Lung microvascular endothelial cell (primary cell): ENCODE measurements at places on chromosomes 4 and X.

- no peak for DNase-seq
These were observed 131.5 kb downstream of the JADE1 start for GRCh38 chr4:128940971-128941370.

GRCh38 chr4:31995943-31996901 is 1276.1 kb downstream of the PCDH7 start:
- no peak for DNase-seq

GRCh38 chr4:143362349-143363046 is 25.8 kb downstream of the GAB1 start:
- peak; percentile 19 for DNase-seq

DNA sequence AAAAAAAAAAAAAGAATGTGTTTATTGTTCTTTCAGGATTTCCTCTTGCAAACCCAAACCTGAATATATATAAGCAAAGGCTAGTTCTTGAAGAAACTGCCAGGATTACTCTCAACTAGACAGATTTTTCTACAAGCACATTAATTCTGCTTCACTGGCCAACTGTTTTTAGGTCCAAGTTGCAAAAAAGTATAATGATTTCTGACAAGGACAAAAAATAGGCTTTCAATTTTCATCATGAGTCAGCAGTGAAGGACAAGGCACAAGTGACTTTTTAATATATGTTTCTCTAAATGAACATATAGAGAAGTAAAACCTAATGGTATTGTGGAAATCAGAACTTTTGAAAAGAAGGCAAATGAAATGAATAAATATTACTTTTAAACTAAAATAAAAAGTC is 73.7 kb downstream of the ELOVL6 start:
- no peak for DNase-seq
